ENCODE measurements at places on chromosomes 1 and 21.

DNA sequence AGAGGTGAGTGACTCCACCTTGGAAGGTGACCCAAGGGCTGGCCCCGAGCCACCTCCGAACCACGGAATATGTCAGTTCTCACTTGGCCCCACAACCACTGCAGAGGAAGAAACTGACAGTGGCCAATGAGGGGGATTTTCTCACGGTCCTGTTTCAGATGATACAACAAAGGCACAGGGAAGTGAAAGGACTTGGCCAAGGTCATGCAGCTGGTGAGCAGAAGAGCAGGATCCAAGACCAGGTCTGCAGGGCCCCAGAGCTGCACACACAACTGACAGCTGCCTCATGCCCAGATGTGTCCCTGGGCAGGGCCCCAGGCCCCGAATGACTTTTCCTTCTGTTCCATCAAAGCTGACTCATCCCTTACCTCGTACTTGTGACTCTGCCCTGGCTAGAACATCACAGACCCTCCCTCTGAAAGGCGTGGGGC is 25.8 kb upstream of the EVA1B start:
- DNase-seq = no peak

DNA sequence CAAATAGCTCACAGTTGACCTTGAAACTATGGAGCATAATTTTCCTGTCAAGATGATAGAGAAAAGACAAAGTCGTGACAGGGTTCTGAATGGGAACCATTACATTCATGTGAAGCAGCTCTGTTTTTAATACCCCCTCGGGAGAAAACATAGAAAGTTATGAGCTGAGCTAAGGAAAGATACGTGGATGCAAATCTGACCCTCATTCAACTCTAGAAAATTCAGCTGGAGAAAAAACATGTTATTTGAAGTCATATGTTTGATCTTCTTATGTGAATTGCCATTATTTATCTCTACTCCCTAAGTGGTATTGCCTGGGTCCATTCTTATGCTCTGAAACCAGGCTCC is 48.0 kb upstream of the LRRC52 start:
- no peak for DNase-seq

GRCh38 chr1:71650119-71650518 is 569.3 kb upstream of the ZRANB2 start:
- DNase-seq = no peak

DNA sequence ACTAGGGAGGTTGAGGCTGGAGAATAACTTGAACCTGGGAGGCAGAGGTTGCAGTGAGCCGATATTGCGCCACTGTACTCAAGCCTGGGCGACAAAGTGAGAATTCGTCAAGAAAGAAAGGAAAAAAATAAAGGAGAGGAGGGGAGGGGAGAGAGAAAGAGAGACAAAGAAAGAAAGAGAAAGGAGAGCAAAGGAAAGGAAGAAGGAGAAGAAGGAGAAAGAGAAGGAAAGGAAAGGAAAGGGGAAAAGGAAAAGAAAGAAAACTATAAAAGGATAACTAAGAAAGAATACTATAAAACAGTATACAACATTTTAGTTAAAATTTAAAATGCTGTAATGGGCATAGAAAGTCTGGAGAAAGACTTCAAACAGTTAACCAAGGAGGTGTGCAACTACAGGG is 33.6 kb downstream of the EIF4G3 start:
- DNase-seq = no peak

DNA sequence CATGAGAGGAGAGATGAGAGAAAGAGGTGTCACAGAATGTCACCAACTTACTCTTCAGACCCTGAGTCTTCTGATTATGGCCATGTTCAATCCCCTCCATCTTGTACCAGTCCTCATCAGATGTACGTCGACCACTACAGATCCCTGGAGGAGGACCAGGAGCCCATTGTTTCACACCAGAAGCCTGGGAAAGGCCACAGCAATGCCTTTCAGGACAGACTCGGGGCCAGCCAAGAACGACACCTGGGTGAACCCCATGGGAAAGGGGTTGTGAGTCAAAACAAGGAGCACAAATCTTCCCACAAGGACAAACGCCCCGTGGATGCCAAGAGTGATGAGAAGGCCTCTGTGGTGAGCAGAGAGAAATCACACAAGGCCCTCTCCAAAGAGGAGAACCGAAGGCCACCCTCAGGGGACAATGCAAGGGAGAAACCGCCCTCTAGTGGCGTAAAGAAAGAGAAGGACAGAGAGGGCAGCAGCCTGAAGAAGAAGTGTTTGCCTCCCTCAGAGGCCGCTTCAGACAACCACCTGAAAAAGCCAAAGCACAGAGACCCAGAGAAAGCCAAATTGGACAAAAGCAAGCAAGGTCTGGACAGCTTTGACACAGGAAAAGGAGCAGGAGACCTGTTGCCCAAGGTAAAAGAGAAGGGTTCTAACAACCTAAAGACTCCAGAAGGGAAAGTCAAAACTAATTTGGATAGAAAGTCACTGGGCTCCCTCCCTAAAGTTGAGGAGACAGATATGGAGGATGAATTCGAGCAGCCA is 8.0 kb downstream of the ELOA start:
- peak; percentile 86 for DNase-seq

GRCh38 chr1:78170859-78171258 is 125.1 kb downstream of the GIPC2 start:
- no peak for DNase-seq

DNA sequence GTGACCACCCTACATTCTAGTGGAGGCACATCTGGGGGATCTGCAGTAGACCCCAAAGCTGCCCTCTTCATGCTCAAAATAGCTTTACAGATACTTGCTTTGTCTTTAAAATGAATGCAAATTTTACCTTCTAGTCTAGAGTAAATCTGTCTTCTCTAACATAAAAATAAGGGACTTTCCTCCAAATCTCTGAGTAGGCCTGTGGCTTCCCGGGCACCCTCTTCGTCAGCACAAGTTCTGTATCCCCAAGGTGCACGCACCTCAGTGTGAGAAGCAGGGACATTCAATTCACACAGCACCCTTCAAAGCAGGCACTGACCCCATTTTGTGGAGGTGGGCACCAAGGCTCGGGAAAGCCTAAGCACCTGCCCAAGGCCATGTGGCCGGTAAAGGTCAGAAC is 19.0 kb downstream of the MEF2D start:
- peak; percentile 59 for DNase-seq

DNA sequence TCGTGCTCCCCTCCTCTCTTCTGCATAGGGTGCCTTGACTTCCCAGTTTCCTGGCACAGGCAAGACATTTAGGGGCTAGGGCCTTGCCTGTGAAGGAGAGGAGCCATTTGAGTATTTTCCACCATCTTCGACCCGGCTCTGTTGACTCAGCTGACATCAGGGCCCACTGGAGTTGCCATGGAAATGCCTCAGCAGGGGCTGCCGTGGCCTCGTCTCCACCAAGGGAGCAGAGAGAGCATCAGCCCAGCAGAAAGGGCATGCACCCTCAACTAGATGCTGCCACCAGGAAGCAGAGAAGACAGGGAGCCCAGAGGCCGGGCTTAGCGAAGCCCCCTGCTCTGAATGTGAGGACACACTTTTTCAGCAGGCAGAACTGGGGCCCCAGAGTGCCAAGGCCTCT is 101.9 kb upstream of the ACTL8 start:
- DNase-seq = no peak

- no peak for DNase-seq
Measured at GRCh38 chr1:40794974-40795715, 11.6 kb downstream of the KCNQ4 start.

DNA sequence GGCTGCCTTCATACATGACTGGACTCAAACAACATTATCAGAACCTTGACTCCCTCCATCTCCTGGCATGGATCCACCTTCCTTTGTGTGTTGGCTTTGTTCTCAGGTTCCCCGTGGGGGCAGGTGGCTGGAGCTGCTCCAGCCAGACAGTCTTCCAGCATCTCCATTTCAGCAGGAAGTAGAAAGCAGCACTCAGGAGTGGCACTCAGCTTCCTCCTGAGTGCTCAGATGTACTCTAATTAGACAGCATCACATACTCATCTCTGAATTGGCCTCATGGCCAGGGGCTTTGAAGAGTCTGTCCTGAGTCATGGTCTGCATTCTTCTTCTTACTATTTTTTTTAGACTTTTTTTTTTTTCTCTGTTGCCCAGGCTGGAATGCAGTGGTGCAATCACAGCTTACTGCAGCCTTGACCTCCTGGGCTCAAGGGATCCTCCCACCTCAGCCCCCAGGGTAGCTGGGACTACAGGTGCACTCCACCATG is 27.9 kb downstream of the OVAAL start:
- DNase-seq = no peak

DNA sequence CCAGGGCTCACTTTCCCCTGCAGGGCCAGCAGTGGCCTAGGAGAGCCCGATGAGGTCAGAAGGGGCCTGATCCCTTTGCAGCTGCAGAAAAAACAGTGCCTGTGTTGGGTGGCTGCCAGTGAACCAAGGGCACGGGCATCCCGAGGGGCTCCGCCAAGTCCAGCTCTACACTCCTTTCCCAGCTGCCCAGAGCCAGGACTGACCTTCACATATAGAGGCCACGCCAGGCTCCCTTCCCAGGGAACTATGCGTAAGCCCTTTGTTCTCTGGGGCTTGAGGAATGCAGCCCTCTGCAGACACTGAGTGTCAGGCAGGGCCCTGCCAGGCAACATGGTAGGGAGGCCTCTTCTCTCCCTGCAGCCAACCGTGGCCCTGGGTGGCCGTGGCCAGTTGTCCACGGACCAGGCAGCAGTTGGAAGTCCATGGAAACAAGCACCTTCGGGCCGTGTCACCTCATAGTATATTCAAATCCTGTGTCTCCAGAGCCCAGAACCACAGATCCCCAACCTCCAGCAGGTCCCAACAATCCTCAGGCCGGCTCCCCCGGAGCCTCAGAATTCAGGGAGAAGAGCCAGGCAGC is 194.0 kb downstream of the NPHP4 start:
- no peak for DNase-seq

DNA sequence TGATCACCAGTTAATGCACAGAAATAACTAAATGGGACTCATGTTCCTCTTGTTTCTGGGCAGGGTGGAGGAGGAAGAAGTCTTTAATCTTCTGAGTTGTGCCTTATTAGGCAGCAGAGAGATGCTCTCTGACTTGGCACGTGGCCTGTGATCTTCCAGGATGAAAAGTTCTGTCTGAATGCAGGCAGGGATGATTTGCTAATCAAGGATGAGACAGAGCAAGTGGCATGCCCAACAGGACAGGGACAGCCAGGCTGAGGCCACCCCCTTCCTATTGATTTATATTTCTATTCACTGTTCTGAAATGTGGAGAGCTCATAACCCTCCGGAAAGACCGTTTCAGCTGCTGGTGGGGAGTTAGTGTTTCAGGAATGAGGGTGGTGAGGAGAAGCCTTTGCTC is 477.8 kb upstream of the CAMK1G start:
- no peak for DNase-seq

- DNase-seq = no peak
Measured at GRCh38 chr1:184315254-184315653, 71.6 kb upstream of the C1orf21 start.

DNA sequence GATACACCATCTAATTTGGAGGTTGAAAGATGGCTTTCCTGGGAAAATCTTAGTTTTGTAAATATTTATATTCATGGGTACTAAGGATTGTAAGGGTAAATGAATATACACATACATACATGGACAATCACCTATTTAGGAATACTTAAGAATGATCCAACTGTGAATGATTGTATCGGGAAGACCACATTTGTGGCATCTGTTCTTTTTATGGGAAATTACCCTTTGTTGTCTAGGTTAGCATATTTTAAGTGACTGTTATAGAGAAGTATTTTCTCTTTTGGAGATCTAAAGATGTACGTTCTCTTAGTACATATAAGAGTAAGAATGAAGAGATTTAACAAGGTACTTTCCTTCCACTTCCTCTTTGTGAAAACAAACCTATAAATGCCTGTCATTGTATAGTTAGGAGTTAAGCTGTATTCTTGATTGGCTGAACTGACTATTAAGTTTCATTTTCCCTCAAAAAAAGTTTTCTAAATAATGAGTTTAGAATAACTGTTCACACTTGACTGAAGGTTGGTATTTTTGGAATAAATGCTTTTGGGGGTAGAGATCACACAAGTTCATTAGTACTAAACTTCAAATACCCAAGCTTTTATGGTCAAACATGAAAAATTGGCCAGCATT is 26.7 kb downstream of the SNX7 start:
- no peak for DNase-seq

GRCh38 chr1:32028746-32029145 is 15.1 kb downstream of the KHDRBS1 start:
- no peak for DNase-seq

GRCh38 chr1:226604560-226605317 is 56.2 kb downstream of the STUM start:
- DNase-seq = no peak

DNA sequence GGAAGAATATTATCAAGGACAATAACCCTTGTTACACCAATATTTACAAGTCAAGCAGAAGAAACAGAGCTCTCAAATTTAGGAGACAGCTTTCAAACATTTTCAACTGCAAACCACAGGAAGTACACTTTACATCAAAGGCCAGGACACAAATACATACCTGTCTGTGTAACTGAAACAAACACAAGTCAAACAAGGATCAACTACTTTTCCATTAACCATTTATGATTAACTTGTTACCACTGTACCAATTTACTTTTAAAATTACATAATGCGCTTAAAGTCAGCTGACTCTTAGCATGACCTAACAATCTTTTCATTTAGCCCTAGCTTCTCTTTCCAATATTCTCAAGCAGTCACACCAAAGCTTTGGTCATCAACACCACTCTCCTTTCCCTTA is 43.5 kb downstream of the TRIM33 start:
- DNase-seq = no peak

DNA sequence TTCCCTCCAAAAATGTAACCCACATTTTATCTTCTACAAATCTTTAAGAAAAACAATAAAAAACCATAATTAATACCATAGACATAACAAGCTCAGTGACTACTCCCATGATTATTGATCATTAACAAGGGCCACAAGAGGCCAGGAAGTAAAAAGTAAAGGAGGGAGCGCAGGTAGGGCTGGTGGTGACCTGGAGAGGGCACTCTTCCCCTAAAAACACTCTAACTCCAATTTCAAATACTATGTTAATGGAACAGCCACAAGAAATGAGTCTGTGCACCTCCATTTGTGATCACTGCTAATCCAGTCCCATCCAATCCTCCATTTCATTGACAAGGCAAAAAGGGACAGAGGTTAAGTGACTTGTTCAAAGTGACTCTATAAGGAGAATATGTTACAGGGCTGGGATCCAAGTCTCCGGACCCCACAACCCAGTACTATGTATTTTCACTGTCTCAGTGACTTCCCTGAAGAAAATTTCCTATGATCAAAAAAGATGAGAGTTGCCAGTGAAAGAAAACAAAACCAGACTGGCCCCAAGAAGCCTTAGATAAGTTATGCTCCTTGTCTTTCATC is 41.2 kb upstream of the CFAP298 start:
- DNase-seq = peak; percentile 74

DNA sequence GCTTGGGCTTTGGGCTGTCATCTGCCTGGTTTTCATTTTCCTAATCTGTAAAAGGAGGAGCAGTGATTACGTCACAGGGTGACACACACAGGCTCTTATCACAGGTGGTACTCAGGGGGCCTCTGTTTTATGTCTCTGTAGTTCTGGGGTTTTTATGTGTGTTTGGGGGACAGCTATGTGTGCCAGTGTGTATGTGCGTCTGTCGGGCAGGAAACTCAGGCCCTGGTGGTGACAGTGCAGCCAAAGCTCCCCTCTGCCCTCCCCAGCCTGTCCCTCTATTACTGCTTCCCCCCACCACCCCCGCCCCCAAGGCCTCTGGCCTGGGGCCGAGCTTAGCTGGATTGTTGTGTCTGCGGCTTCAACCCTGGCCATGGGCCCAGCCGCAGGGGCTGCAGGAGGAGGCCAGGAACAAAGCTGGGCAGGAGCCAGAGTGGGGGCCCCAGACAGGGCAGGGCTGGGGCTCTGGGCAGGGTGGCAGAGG is 13.3 kb downstream of the MFAP2 start:
- DNase-seq = no peak

All from Karpas-422 (cell line).